Lower leg skin (tissue), 4 donors: ENCODE measurements at places on chromosomes 7 and 10.

- DNase-seq = no peak
These were observed 227.9 kb downstream of the TCF7L2 start for GRCh38 chr10:113177936-113178335.

DNA sequence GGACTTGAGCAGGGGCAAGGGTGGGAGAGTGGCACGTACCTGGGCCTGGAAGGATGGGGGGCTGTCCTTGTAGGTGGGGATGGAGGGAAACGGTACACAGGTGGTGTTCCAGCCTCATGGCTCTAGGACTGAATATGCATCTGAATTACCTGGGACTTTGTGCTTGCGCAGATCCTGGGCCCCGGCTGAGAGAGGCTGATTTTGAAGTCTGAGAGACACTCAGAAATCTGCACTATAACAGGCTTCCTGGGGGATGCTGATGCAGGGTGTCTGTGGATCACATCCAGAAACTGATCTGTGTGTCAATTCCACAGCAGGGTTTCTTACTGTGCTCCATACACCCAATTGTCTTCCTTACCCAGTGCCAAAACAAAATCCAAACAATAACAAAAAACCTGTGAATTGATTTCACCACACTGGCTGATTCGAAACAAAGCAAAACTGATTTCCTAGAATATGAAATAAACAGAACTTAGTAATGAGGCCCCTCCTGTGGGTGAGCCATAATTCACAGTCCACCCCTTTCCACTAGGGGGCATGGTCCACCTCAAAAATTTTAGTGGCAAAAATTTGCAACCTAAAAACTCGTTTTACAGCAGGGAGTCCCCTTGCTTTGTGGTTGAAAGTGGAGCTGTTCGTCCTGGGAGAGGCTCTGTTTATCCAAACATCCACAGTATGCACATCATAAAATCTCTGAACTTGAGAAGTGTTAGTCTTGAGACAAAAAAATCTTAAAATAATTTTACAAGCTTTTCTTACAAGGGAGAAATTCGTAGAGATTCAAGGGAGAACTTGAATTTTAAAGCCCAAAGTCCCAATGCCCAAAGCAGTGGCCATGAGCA is 32.0 kb upstream of the PLEKHA1 start:
- no peak for DNase-seq

- DNase-seq = no peak
These were observed 163.6 kb downstream of the DNAJB6 start for GRCh38 chr7:157500171-157500960.

DNA sequence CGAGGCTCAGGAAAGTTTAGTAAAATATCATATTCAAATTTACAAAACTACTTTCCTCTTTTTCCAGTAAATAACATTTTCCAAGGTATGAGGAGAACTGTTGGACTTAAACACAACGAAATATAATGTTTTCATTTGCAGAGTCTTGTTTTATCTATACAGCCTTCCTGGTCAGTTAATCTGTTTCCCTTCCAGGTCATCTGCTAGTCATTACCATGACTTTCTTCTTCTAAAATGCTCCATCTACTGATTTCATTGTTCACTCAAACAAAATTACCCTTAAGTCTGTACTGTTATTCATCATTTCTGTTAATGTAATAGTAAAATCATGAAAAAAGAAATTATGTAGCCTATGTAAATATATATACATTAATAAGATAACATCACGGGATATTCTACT is 69.8 kb downstream of the GNAI1 start:
- no peak for DNase-seq

DNA sequence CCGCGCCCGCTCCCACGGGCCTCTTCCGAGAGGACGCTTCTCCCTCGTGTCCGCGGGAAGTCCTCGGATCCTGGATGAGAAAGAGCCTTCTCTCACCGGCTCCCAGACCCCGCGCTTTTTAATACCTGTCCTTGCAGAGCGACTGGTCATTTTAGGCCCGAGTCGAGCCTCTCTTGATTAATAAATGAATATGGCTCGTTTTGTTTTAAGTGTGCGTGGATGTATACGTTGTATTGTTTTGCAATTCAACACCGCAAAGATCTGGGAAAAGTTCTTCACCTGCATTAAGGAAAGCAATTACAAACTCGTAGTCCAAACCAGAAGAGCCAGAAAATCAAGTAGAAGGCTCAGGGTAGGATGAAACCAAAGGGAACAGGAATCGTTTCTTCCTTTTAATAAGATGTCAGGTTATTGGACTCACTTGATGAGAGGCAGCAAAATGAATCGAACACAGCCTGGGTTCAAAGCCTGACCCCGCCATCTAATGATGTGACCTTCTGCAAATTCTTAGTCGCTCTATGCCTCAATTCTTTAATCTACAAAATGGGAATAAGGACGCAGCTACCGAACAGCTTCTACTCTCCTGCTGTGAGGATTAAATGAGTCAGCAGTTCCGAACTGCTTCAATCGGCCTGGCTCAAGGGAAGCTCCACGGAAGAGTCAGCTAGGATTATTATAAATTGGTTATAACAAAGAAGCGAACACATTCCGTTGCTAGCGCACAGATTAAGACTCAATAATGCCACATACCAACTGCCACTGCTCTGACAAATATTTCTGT is 277.8 kb upstream of the NEBL start:
- no peak for DNase-seq

- DNase-seq = no peak
These were observed 4.1 kb downstream of the AQP1 start for GRCh38 chr7:30915751-30916150.

- DNase-seq = no peak
These were observed 70.8 kb downstream of the ORC5 start for GRCh38 chr7:104136981-104137380.

GRCh38 chr10:24951201-24952142 is 934 bp downstream of the PRTFDC1 start:
- DNase-seq = no peak

GRCh38 chr7:128129224-128129864 is 98.1 kb upstream of the LRRC4 start:
- DNase-seq = no peak

DNA sequence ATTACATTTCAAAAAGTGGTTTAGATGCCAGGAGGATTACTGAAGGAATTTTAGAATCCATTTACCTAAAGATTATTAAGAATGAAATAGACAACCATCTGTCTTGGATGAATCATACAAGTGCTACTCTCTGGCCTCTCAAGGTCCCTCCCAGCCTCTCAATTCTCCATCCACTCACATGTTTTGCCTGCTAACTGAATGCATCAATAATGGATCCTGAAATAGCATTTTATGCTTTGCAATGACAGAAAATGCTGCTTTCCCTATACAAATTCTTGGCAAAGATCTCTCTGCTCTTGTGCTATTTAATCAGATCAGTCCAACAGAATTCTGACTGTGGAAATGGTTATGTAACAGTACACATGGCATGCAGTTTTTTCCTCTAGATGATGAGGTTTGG is 68.1 kb downstream of the HBP1 start:
- no peak for DNase-seq

GRCh38 chr7:3787717-3788264 is 486.7 kb downstream of the SDK1 start:
- no peak for DNase-seq

GRCh38 chr7:24750441-24751055 is 6.7 kb downstream of the GSDME start:
- DNase-seq = no peak

DNA sequence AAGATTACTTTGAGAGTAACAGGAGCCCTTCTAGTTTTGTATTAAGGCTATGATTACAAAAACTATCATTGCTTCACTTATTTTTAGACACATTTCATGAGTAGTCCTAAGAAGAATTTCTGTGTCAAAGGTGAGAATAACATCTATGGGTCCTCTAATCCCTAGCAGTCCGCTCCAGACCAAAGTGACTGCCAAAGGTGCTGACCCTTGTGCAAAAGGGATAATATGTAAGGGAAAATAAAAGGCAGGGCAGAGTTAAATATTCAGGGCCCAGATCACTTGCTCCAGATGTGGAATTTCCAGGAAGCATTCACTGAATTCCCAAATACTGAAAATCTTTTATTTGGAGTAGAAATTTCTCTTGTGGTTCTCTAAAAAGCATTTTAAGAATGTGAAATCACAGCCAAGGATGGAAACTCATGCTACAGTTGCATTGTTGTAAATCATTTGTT is 29.3 kb downstream of the RHOBTB1 start:
- DNase-seq = no peak

DNA sequence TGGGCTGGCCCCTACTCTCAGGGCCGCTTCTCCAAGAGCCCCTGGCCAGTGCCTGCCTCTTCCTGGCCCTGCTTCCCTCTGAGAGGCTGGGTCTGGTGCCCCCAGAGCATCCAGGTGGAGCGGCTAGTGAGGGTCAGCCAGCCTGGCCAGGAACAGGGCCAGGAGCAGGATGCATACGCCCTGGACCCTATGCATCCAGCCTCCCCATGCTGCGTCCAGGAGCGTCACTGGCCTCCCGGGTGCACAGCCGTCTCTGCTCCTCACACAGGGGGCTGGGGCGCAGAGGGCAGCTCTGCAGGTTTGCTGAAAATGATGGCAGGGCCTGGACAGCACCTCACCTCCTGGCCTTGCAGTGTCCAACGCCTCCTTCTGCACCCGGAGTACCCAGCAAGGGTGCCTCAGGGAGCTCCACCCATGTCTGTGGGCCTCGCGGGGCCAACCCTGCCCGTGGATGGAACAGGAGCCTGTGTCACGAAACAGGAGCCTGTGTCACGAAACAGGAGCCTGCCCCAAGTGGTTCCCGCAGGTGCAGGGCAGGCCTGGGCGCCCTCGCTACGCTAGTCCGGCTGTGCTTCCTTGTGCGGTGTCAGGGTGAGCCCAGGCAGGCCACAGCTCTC is 246.2 kb upstream of the PPP2R2D start:
- DNase-seq = no peak

DNA sequence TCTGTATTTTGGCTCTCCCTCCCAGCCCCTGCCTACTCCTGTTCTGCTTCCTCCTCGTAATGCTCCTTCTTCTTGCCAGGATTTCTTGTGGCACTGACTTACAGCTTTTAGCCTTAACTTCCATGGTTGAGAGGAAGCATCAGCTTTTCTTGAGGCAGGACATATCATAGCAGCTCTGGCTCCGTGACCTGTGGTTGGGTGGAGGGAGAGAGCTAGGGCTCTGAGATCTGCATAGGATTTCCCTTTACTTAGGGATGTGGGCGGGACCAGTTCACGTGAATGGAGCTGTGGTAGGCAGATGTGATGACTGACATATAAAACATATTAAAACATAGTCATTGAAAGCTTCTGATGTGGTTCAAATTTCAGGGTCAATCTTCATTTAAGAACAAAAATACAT is 10.6 kb upstream of the RAB11FIP2 start:
- DNase-seq = no peak

DNA sequence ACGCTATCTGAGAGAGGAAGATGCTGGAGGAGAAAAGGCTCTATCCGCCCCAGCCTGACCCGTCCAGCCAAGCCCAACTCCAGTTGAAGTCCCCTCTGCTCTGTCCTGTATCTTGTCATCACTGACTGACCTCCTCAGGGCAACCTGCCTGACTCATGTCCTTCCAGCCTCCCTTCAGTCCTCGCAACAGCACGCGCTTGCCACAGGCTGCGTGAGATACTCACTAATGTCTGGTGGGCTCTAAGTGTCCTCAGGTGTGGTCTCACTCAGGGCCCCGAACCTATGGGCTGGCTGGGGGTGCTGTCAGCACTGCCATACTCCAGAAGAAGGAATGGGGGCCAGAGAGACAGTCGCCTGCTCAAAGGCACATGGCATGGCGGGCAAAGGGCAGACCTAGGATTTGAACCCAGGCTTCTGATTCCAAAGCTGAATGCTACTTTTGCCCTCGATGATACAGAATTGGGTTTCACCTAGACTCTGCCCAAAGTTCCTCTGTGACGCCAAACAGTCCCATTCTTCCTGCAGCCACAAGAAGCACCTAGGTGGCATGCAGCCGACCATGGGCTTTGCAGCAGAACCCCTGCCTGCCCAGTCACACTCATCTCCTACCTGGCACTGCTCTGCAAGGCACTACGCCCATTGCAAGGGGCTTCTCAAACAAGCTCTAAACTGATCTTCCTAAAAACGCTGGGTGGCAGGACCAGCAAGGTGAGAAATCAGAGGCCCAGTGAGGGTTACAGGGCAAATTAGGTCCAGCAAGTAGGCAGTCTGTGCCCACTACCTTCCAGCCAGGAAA is 8.5 kb downstream of the FAM53B start:
- DNase-seq = no peak

DNA sequence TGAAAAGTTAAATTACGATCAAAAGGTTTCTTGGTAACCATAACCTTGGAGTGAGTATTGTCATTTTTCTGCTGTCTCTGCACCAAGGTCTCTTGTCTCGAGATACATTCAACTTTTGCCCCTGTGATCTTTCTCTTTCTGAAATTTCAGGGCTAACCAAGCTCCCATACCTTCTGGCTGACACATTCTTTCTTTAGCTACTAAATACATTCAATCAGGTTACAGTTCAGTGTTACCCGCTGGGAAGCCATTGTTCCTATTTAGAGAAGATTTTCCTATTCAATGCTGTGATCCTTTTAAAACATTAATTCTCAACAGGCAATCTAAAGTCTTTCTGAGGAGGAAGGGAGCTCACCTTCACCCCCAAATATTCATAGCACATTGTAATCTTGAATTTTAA is 22.9 kb upstream of the DMTF1 start:
- no peak for DNase-seq

DNA sequence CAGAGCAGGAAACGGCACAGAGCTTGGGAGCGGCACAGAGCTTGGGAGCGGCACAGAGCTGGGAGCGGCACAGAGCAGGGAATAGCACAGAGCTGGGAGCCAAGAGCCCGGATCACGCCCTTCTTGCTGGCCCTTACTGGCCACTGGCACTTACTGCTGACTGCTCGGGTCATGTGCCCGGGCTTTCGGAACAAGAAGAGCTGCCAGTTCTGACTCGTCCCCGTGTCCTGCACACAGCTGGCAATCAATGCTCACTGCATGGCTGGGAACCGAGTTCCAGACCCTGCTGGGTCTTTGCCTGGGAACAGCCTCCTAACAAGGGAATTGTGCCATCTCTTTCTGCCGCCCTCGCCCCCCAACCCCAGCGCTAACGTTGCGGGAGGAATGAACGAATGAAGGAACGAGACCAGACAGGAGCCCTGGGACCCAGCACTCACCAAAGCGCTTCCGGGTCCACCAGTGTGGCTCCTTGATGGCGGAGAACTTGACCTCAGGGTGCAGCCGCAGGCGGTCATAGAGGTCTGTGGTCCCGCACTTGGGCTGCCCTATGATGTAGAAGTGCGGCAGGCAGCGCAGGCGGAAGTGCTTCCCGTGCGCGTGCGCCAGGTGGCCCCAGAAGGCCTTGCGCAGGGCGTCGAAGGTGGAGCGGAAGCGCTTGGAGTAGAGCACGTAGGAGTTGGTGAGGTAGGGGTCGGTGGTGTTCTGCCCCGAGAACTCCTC is 49.1 kb downstream of the CHST15 start:
- no peak for DNase-seq

GRCh38 chr10:63614371-63614891 is 93.2 kb downstream of the REEP3 start:
- no peak for DNase-seq

- no peak for DNase-seq
These were observed 225.0 kb downstream of the CELF2 start for GRCh38 chr10:11242443-11243387.
